ENCODE measurements at places on chromosomes 11 and 22. TPM values are rescaled to one million over a fixed set of nuclear protein-coding genes. Genes with fewer than 3 reads are reported as not detected.

DNA sequence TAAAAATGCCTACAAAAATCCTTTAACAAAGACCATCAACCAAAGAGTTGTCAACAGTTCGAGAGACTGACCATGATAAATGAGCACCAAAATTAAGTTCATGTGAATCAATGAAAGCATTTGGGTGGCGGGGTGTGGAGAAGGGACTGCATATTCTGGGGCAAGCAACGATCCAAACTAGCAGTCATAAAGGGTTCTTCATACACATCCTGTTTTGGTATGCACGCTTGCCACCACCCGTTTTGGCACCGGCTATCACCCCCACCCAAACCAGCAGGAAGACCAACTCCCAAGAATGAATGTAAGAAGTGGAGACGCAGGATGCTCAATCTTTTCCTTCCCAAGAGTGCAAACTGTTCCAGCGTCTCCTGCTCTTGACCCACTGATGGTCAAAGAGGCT is 80.8 kb downstream of the SGSM3 start:
- DNase-seq: no peak

DNA sequence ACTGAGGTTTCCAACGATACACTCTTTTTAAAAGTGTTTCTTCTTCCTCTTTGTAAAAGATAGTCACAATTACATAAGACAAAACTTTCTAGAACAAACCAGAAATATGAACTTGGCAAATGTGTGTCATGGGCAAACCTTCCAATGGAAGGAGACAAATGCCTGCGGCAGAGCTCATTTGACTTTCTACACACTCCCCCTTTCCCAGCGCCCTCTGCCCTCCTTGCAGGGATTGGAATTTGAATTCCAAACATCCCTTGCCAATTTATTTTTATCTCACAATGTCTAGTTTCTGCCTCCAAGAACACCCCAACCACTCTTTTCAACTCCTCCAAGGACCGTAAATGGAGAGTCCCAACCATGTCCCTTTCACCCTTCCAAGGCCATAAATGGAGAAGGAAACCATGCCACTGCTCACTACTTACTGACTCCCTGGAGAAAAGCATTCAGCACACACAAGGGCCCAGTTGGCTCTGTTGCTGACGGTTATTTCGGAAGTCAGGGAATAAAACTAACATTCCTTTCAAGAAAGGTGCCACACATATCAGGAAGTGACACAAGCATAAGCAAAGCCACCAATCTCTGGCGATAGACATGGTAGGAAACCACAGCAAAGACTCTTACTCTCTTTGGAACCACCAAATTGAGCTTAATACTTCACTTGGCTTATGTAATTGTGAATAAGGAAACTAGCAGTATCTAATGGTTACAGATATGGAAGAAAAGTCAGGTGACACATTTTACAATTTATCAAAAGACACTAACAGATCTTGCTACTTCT is 15.0 kb upstream of the ESAM start:
- DNase-seq: no peak

DNA sequence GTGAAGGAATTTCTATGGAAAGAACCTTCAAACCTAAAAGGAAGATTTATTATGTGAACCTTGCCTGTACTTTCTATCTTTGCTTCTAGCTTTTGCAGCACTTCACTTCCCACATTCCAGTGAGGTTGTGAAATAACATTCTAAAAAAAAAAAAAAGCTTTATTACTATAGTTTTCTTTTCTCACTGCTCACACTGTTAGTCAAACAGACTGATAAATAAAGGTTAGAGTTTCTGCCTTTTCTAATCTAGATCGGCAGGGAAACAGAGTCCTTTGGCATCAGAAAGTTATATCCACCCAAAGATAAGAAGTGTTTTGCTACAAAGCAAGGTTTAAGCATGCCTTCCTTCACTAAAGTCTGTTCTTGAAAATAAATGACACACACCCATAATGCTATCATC is 2.8 kb downstream of the AAMDC start:
- DNase-seq: no peak

GRCh38 chr11:114134870-114135269 is 75.4 kb downstream of the ZBTB16 start:
- DNase-seq: no peak

DNA sequence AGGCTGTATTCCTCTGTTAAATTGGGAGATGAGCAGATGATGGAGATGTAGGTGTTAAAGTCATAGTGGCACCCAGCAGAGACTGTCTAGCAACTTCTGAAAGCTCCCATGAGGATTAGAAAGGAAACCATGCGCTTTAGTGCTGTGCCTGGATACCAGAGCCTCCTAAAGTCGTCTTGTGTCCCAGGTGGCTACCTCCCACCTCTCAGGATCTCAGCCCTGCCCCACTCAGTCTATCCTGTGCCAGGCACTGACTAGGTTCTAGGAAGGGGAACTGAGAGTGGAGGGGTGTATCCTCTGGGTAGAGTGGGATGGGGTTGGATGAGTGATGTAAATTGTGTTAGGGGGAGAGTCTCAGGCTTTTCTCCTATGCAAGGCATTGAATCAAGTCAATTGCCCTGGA is 60.2 kb downstream of the KIAA1671 start:
- no peak for DNase-seq

DNA sequence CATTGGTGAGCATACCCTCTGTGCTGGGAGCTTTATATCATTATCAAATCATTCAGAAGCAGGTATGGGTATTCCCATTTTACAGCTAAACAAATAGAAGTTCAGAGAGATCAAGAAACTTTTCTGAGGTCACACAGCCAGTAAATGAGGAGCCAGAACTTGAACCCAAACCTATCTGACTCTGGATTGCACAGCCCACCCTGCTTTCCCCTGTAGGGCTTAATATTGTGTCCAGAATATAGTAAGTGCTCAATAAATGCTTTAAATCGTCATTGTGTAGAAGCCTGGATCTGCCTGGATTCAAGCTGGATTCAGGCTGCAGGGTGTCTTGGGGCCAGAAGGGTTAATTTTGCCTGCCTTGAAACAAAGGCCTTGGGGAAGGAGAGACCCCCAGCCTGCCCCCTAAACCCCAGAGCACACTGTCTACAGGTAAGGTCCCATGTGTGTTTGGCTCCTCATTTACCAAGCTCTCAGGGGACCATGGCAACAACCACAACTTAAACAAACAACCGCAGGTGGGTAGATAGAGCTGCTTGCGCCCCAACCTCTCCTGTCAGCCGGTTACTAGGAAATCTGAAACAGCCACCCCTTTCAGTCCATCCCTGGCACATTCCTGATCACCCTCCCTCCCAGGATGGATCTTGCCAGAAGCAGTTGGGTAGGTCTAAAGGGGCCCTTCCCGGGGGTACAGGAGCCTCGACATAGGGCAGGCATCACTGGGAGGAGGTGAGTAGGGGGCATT is 3.0 kb upstream of the SEC14L3 start:
- DNase-seq: no peak

GRCh38 chr11:1300569-1301187 is 8.8 kb downstream of the TOLLIP start:
- DNase-seq: no peak

The KRTAP5-3 gene
- not detected for total RNA-seq

The MB gene
- not detected for total RNA-seq

The NUP98 gene
- total RNA-seq: 60.9 TPM

DNA sequence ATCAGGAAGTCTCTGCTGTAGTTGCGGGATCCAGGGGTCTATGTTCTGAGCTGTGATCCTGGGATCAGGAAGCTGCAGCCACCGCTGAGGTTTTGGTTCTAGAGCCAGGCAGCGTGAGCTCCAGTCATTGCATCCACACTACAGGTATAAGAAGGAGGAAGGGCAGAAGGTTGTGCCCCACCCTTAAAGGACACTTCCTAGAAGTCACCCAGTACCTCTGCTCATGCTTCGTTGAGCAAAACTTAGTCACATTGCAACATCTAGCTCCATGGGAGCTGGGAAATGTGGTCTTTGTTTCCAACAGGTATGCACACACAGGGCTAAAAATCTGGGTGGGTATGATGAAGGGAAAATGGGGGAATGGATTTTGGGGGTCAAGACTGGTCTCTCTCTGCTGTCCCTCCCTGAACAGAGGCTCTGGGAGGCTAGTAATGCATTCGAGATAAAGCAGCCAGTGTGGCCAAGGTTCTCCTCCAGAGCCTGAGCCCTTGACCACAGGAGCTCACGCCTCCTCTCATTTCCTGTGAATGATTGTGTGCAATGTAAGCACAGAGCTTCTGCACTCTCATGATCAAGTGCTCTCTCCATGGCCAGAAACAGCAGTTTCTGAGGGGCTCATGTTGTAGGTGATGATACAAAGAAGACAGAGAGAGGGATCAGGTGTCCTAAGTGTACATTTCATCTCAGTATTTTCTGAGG is 86.8 kb upstream of the OR4B1 start:
- DNase-seq: no peak

GRCh38 chr22:49848690-49849160 is 4.9 kb upstream of the ZBED4 start:
- DNase-seq: no peak

DNA sequence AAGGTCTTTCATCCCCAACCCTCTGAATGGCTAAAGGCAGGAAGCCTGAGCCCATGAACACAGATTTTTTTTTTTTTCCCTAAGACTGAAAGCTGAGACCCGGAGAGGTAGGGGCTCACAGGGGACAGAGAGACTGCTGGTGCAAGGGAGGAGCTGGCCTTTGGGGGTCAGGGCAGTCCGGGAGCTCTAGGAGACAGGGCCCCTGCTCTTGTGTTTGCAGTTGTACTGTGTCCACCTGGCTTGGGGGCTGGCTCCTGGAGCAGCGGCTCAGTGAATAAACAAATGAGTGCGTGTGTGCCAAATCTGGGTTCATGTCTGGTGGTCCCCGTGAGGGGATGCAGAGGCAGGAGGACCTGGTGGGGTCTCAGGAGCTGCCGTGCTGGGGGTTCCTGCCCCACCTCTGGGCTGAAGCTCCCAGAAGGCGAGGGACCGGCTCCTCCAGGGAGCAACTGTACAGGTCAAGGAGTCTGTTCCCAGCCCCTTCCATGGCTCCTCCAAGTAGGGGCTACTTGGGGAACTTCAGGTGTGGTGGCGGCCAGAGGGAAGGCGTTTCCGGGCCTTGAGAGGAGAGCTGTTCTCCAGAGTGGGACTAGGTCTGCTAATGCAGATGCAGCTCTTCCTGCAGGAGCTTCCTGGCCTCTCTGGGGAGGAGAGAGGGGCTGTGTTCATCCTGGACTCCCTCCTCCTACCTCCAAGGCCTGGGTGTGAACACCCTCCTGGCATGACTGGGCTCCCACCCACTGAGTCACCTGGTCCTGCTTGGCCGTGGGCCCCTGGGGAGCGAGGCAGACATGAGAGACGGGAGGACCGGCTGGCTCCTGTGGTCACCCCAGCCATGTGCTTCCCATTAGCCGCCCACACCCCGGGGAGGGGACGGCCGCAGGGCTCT is 57.6 kb downstream of the FBXO7 start:
- DNase-seq: no peak

Data from glomerular endothelial cell (primary cell).